ENCODE measurements at places on chromosomes 12 and 14.

DNA sequence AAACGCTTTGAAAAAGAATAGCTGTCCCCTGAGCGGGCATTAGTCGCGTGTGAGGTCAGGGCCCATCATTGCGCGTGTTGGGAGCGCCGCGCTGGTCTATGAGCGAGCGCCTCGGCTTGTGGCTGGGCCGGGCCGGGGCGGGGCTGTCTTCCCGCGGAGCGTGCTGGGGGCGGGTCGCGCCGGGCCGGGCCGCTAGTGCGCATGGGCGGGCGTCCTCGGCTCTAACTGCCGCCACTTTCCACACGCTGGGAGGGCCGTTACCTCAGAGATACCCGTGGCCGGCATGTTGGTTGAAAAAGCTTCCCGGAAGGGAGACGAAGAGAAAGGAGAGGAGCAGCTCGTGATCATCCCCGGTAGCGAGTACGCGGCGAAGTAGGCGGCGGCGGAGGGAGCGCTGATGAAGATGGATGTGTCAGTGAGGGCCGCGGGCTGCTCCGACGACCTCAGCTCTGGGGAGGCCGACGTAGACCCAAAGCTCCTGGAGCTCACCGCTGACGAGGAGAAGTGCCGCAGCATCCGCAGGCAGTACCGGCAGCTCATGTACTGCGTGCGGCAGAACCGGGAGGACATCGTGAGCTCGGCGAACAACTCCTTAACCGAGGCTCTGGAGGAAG, at the start of gene EID3:
Gene EID3 (plus strand): TSS at position 202 of the 614 bp plus-strand sequence. CDS start 196 bp downstream, at position 398.
- peak; percentile 95 for DNase-seq

DNA sequence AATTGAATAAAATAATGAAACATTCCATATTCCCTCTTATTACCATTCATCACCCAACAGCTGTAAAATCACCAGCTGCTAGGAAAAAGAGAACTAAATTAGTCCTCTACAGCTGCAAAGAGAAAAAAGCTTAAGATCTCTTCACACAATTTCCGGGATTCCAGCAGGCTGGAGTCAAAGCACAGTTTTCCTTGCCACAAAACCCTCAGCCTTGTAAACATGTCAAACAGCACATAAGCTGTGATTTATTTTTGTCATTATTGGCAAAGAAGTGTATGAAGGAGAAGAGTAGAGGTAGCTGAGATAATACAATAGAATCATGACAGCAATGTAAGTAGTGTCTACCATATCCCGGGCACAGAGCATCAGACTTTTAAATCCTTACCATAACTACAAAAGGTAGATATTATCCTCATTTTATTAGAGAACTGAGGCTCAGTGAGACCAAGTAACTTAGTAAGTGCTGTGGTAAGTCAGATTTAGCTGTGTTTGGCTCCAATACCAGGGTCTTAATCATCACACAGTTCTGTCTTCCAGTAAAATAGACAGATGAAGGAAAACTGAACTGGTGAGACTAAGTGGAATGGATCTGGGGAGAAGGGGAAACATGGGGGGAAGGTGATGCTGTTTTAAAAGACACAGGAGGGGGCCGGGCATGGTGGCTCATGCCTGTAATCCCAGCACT, 57.3 kb downstream of the NTN4 start:
- no peak for DNase-seq

GRCh38 chr12:2345902-2346301, 293.1 kb downstream of the CACNA1C start:
- peak; percentile 28 for DNase-seq

- DNase-seq: no peak
Measured at GRCh38 chr14:63770187-63770807, 42.4 kb upstream of the SGPP1 start.

DNA sequence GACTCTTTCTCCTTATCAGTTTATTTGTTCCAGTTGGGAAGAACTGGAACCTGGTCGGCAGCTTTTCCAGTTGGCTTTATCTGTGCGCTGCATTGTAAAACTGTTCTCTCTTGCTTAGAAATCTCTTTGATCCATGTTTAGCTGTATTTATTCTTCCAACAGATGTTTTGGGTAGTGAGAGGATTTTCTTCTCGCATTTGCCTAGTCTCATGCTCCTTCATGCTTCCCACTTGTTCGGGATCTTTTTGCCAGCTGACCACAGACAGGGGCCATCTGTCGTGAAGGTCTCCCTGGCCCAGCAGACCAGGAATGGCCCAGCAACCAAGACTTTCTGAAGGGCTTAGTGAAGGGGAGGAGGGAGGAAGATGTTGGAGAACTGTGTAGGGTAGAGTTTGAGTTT, 21.6 kb downstream of the NTF3 start:
- DNase-seq: no peak

GRCh38 chr12:133165776-133166175, 15.5 kb upstream of the ZNF268 start:
- DNase-seq: no peak

- no peak for DNase-seq
Measured at GRCh38 chr12:117738233-117738632, 230.6 kb downstream of the KSR2 start.

GRCh38 chr12:105705765-105706164, 375.3 kb downstream of the C12orf75 start:
- no peak for DNase-seq

DNA sequence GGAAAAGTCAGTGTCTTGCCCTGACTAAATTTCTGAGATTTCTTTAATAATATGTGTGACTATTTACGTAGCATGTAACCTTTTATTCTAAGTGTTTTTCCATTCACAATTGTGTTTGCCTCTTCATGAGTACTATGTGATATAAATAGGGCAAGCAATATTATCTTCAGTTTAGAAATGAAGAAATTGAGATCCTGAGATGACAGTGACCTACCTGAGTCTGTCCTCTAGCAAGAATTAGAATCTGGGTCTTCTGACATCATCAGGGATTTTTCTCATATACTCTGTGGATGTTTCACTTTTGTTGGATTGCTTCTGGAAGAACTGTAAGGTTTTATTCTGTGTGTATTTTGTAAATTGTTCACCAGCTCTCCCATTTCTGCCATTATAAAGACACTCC, 35.0 kb downstream of the TMTC2 start:
- no peak for DNase-seq

DNA sequence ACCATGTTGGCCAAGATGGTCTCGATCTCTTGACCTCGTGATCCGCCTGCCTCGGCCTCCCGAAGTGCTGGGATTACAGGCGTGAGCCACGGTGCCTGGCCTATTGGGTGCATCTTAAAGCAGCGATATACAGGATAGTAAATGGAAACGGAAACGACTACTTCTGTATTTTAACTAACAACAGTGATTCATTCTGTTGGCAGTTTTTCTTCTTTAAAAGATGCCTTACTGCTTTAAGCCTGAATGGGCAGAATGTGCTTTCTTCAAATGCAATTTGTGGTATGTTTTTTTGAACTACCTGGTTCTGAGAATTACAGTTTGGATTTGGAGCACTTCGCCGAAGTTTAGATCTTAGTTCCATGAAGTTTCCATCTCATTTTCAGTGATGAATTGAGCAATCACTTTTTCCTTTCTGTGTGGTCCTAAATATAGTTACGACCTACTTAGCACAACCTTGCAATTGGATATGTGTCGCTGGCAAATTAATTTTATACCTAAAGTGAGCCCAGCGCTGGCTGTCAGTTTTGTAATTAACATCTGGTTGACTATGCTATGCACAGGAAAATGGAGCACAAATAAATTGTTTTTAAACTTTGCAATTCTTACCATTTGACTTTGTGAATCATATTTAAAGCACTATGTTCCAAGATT, 53.6 kb upstream of the EIF5 start:
- DNase-seq: no peak

- no peak for DNase-seq
Measured at GRCh38 chr14:67446371-67447032, 34.5 kb upstream of the PLEK2 start.

- DNase-seq: no peak
Measured at GRCh38 chr12:56658921-56659320, 13.1 kb upstream of the ATP5F1B start.

GRCh38 chr14:89502966-89503365, 85.9 kb upstream of the FOXN3 start:
- no peak for DNase-seq

DNA sequence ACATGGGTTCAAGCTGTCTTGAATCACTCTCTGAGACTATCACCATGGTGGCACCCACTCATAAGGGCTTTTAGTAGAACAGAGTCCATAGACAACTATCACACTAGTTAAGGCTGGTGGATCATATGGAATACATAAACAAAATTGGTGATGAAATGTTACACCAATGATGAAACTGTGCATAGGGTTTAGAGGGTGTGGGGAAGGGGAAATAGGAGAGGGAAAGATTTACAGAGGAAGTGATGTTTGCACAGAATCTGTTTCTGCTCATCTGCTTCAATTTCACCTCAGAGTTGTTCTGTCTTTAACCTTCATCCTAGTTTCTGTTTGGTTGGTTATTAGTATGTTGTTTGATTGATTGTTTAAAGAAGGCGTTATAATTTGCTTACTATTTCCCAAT, 2.4 kb upstream of the RXYLT1 start:
- DNase-seq: no peak

DNA sequence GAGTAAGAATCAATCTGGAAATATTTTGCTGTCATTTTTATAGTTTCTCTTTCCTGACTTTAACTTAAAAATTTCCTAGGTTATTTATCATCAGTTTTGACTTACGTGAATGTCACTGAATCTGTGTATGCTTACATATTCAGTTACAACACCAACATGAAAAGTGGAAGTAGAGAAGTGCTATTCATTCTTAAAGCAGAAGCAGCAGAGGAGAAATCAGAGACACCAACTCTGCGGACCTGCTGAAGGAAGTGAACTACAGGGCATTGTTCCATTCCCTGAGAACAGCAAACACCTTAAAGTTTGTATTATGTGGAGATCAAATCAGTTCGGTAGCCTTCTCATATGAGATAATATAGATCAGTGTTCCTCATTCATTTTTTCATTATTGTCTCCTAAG, 34.1 kb downstream of the RAD51B start:
- no peak for DNase-seq

DNA sequence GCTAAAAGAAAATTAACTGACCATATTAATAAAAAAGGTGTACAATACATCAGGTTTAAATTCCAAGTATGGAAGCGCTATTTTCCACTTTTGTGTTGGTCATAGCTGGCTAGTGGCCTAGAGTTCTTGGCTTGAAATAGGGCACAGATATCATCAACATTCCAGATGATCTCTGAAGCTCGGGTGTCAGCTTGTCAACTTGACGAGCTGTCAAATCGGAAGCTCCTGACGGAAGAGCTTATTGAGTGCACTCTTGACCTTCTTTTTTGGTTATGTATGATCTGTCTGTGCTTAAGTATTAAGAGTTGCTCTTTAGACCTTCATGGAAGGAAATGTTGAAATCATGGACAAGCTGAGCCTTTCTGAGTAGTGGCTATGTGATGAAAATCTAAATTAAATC, 177.9 kb downstream of the APAF1 start:
- DNase-seq: no peak

- no peak for DNase-seq
Measured at GRCh38 chr14:54500744-54501143, 9.0 kb upstream of the CGRRF1 start.

DNA sequence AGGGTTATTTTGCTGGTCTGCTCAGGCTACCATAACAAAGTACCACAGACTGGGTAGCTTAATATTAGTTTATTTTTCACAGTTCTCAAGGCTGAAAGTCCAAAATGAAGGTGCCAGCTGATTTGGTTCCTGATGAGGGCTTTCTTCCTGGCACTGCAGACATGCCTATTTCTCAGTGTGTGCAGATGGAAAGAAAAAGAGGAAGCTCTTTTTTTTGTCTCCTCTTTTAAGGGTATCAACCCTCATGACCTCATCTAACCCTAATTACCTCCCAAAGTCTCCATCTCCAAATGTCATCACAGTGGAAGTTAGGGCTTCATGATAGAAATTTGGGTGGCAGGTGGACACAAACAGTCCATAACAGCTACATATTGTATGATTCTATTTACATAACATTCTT, 25.0 kb upstream of the POLR3B start:
- DNase-seq: no peak

- no peak for DNase-seq
Measured at GRCh38 chr12:20601668-20602280, 93.4 kb upstream of the SLCO1C1 start.

DNA sequence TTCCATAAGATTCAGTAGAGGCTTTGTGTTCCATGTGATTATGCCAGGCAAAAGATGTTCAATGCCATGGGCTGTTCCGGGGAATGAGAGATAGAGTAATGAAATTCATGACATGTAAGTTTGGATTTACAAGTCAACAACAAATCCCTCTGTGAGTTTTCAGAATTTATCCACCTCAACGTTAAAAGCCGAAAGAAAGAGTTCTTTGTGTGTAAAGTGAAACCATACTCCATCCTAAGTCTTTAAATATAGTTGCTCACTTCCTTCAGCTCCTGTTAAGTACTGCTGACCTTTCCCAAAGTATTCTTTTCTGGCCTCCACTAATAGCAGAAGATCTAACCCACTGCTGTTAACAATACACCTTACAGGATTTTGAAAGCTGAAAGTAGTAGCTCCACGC, 190.0 kb downstream of the TMX1 start:
- no peak for DNase-seq

DNA sequence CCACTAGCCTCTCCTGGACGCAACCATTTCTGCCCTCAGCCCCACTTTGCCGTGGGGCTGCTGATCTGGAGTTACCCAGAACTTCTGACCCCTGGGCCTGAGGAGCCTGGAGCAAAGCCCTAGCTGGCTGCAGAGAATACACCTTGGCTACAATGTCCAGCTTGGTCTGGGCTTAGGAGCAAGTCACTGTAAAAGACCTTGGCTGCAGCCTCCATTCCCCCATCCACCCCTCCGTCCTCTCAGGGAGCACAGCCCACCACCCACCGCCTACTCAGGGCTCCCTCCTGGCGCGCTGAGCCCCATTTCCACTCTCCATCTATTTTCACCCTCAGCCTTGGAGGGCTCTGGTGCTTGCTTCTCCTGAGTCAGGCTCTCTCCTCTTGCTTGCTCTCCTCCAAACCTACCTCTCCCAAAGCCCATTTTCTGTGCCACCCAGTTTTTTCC, 42.9 kb downstream of the ERH start:
- no peak for DNase-seq

DNA sequence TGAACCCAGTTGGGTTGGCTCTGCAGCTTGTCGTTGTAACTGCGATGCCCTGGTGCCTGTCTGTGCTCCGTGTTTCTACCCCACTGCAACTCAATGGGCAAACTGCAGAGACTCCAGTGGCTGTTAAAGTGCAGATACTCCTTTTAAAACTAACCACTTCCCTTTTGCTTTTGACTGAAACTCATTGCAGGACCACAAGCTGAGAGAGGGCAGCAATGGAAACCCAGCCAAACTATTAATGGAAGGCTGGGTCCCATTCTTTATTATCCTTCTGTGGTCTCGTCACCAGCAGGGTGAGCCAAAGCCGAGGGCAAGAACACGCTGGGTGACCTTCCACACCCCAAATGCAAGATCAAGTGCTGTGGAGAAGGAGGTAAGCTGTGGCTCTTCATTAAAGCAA, 910.4 kb downstream of the VRK1 start:
- no peak for DNase-seq

- peak; percentile 64 for DNase-seq
Measured at GRCh38 chr14:104387022-104388010, 192.2 kb upstream of the C14orf180 start.

DNA sequence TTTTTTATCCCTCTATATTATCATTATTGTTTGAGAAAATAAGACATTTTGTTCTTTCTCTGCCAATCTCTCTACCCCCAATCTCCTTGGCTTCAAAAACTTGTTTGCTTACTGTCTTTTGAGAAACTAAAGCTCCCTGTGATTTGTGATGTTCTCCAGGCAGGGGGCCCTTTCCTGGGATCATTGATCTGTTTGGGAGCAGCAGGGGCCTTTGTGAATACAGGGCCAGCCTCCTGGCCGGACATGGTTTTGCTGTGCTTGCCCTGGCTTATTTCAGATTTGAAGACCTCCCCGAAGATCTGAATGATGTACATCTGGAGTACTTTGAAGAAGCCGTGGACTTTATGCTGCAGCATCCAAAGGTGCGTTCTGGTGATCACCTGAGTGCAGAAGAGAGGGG, 4.5 kb downstream of the ACOT6 start:
- no peak for DNase-seq

Measured in left forelimb (tissue), 1 donor.